ENCODE measurements at places on chromosomes 12 and 14. TPM values are rescaled to one million over a fixed set of nuclear protein-coding genes. Genes with fewer than 3 reads are reported as not detected.

SAMD4A gene
- 40.6 TPM for total RNA-seq

TMEM253 gene
- not detected for total RNA-seq

REP15 gene
- 0.65 TPM for total RNA-seq

KRT71 gene
- total RNA-seq: under 0.01 TPM

FAM90A1 gene
- 0.11 TPM for total RNA-seq

CCDC197 gene
- total RNA-seq: not detected

RERG gene
- not detected for total RNA-seq

SLC22A17 gene
- total RNA-seq: 22.0 TPM

ESPL1 gene
- 7.7 TPM for total RNA-seq
